ENCODE measurements at places on chromosomes 2 and 18. TPM values are rescaled to one million over a fixed set of nuclear protein-coding genes. Genes with fewer than 3 reads are reported as not detected.

- DNase-seq: no peak
Measured at GRCh38 chr2:127039387-127040031, 67.4 kb downstream of the BIN1 start.

- no peak for DNase-seq
Measured at GRCh38 chr2:129056309-129056958, 737.8 kb upstream of the HS6ST1 start.

DNA sequence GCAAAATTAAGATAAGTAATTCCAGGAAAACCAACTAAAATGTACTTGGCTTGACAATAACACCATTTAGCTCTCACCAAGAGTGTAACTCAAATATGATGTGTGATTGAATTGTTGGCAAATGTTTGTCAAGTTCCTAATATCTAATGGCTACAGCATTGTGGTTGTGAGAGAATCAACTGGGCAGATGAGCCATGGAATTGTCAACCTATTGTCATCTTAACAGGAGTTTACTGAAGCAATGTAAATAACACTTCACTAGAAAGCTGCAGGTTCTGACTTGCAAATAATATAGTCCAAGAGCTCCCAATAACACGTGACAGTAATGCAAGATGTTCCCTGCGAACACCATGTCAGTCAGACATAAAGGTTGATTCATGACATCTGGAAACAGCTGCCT, 495.2 kb upstream of the MEIS1 start:
- DNase-seq: no peak

Gene FBXO11
- total RNA-seq: 51.5 TPM

DNA sequence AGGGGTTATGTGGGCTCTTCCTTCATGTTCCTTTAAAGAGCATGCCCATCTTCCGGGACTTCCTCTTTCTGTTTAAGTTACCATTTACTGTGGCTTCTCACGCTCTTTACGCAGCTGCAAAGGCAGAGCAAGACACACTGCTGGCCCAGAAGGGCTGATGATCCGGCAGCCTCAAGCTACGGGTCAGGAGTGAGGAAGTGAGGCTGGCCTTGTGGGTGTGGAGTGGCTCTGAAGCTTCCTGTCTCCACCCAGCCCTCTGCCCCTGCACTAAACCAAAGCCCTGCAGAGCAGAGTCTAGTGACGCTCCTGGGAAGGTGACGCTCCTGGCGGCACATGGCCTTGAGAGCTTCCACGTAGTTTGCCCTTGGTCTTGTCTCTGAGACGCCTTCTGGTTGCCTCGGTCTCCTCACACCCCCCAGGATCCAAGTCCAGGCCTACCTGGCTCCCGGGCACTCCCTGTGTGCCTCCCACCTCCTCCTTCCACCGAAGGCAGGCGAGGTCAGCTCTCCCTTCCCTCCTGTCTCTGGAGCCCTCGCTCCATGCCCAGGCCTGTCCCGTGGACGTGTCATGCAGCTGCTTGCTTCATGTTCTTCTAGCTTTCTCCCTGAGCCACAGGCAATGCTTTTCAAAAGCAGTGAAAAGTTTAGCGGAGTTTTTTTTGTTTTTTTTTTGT, 50.3 kb downstream of the ARL4C start:
- DNase-seq: no peak

Gene SPC25
- total RNA-seq: 16.3 TPM

Gene MBP
- 0.05 TPM for total RNA-seq

Gene PCARE
- total RNA-seq: not detected

GRCh38 chr2:145715601-145716000, 1195.7 kb upstream of the ZEB2 start:
- DNase-seq: no peak

Gene TMEM200C
- total RNA-seq: not detected

- no peak for DNase-seq
Measured at GRCh38 chr2:203582468-203582867, 47.4 kb upstream of the RAPH1 start.

- no peak for DNase-seq
Measured at GRCh38 chr2:134718023-134718816, 580 bp downstream of the TMEM163 start.

DNA sequence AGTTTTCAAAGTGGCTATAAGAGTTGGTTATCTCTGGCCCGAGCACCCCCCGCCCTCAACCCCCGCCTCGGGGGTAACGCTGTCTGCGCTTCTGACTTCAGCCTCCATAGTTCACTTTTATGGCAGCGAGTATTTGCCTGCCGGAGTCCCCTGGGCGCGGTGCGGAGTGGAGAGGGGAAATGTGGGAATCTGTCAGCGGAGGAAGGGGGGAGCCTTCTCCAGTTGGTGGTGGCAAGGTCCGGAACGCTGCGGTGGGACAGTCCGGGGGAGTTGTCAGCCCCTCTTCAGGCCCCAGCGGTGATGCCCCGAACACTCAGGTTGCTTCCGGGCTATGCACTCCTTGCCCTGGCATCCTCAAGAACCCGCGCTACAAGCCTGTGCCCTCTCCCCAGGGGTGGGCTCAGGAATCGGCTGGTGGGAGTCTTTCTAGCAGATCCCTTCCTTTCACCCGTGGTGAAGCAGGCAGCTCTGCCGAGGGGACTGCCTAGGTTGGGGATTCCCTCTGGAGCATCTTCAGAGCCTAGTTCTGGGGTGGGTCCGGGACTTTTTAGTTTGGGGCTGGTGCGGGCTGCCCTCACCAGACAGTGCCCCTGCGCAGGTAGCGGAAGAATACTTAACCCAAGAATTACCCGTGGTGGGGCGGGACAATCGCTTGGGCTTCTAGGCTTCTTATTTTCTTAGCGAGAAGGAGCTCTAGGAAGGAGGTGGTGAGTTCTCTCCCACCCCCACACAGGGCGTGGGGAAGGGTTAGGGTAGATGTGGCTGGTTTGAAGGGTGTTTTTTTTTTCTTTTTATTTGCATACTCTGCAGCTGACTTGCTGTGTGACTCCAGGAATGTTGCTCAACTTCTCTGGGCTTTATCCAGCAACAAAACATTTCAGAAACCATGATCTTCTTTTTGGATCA, 1.6 kb downstream of the ATOH8 start:
- no peak for DNase-seq

Data from HFFc6 (cell line).